ENCODE measurements at places on chromosomes 2 and 18.

- DNase-seq = no peak
These were observed 28.4 kb downstream of the MFSD6 start for GRCh38 chr2:190436557-190436956.

DNA sequence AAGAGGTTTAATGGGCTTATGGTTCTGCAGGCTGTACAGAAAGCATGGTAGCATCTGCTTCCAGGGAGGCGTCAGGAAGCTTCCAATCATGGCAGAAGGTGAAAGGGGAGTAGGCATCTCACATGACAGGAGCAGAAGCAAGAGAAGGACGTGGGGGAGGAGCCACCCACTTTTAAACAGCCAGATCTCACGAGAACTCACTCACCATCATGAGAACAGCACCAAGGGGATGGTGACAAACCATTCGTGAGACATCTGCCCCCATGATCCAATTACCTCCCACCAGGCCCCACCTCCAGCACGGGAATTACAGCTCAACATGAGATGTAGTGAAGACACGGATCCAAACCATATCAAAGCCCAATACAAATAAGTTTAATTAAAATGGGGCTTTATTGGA, 113.8 kb downstream of the ATL2 start:
- DNase-seq = no peak

GRCh38 chr18:78692105-78692504, 287.5 kb upstream of the SALL3 start:
- DNase-seq = no peak

DNA sequence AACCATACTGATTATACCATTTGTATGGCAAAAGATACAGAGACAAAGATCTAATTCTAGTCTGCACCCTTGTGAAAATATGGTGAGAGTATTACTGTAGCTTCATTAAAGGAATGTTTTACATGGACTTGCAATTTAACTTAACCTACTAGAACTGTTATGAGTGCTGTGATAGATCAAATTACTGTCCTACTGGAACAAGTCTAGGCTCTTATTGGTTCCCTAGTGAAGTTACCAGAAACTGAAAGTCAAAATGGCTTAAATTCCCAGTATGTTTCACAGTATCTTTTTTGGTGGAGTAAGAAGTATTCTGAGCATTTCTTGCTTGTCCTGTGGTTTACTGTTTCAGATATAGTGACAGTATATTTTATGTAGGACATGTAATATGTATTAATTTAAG, 3.8 kb upstream of the TBR1 start:
- no peak for DNase-seq

- no peak for DNase-seq
These were observed 68.1 kb downstream of the CDH2 start for GRCh38 chr18:28108814-28109213.

- DNase-seq = no peak
These were observed 1415.1 kb upstream of the ZEB2 start for GRCh38 chr2:145935016-145935415.

GRCh38 chr2:95030496-95030895, 5.0 kb downstream of the MAL start:
- no peak for DNase-seq

DNA sequence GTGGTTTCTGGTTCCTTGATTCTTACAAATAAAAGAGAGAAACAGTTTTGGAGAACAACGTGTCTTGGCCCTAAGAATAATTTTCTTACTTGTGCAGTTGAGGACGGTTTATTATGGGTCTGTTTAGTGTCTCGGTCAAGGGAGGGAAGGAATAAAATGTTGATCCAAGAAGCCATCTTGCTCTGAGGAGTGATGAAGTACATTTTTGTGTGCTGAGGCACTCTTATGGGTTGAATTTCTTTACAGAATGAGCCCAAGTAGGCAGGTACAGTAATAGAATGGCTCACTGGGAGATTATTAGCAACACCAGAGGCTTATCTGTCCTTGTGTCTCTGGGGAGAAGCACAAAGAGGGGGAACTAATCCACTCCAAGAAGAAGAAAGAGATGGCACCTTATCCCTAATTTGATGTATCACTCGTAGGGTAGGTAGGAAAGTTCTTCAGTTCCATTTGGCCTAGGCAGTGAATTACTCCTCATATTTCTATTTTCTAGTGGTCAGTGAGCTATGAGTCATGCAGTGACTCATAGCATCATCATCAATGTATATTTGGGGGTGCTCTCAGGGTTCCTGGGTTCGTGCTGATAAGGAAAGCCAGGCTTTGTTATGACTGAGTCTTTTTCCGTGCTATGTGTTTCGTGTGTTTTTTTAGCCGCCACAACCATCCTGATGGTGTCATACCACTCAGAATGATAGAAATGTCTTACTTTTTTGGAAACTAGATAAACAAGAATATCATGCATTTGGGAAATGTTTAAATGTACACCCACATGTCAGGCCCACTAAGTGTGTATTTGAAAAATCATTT, 250.1 kb upstream of the CTAGE1 start:
- DNase-seq = no peak

DNA sequence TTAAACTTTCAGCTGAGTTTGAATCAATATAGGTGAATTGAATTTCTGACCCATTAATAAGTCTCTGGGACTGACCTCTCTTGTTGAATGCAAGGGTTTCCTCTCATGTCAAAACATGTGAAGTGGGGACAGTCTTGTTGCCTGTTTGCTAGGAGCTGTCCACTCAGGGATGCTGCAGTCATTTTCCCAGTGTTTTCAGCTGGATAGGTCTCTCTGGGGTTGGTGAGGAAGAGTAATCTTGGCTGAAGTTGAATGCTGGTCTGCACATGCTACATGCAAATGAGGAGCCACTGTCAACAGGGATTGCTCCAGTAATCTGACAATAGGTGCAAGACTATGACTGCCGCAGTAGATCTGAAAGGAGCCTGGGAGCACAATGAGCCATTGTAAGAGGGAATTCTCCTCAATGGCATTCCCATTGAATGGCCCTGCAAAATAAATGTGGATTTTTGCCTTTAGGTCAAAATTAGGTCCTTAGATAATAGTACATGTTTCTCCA, 34.1 kb upstream of the IL1RL1 start:
- no peak for DNase-seq

DNA sequence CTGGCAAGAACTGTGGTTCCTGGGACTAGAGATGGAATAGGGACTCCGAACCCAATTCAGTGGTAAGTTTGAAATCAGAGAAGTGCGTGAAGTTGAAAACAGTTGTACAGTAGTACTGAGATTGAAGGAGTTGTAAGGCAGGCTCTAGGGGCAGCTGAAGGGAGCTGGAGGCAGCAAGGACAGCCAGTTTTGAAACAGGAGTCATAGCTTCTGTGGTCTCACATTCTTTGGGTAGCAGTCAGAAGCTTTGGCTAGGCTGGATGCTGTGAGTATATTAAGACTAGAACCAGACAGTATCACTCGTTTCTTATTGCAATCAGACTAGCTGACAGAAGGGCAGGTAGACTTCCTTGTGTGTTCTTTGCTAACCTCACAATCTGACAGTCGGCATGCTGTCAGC, 64.5 kb upstream of the ADAM23 start:
- no peak for DNase-seq

DNA sequence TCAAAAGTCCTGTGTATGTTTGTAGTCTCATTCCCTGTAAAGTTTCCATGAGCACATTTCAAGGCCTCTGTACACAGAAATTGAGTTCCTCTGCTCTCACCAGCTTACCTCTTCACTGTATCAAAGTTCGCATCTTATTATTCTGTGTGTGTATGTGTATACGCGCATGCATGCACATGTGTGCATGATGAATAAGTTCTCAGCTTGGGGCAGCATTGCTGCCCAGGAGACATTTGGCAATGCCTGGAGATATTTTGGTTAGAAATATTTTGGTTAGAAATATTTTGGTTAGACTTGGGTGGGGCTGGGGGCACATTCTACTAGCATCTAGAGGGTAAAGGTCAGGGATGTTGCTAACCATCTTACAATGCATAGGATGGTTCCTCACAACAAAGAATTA, 23.4 kb downstream of the TCF7L1 start:
- DNase-seq = no peak

GRCh38 chr2:123953846-123954245, 71.2 kb upstream of the CNTNAP5 start:
- DNase-seq = no peak

DNA sequence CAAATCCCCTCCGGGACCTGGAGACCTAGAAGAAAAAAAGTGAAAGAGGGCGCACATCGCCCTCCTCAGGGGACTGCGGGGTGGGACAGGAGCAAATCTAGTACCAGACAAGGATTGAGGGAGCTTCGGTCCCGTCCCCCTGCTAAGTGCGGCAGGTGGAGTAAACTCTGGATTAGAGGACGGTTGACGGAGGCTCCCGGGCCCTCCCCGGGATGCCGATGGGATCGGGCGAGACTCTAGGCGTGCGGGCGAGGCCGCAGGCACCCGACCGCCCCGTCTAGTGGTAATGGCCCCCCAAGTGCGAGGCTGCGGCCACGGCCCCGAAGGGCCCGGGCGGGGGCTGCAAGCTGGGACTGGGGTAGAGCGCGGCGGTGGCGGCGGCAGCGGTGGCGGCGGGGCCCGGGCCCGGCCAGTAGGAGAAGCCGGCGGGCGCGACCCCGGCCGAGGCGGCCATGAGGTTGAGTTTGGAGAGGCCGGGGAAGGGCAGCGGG, 3.5 kb downstream of the FEV start:
- no peak for DNase-seq

DNA sequence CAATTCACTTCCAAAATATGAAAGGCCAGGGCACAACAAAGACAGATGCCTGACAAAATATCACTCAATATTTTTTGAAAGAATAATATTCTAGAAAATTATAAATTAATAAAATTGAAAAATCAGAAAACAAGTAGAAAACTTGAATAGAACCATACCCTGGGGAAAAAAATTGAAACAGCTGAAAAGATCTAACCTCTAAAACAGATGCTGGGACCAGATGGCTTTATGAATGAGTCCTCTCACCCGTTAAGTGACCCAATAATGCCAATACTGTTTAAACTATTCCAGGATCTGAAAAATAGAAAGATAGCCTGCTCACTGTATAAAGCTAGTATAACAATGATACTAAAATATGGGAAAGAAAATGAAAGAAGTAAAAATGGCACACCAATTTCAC, 322.3 kb upstream of the VWC2L start:
- no peak for DNase-seq

DNA sequence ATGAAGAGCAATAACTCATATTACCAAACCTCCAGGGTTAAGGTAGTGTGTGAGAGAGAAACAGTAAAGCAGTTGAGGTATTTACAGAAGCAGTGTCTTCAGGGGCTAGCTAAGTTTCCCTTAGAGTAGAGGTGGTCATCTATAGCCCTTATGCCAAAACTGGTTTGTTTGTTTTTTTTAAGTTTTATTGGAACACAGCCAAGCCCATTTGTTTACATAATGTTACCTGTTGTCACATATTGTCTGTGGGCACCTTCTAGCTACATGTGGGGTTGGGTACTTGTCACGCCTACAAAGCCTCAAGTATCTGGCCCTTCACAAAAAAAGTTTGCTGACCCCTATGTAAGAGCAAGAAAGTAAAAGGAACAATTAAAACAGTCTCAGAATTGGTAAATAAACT, 39.4 kb downstream of the ACTR2 start:
- DNase-seq = no peak

DNA sequence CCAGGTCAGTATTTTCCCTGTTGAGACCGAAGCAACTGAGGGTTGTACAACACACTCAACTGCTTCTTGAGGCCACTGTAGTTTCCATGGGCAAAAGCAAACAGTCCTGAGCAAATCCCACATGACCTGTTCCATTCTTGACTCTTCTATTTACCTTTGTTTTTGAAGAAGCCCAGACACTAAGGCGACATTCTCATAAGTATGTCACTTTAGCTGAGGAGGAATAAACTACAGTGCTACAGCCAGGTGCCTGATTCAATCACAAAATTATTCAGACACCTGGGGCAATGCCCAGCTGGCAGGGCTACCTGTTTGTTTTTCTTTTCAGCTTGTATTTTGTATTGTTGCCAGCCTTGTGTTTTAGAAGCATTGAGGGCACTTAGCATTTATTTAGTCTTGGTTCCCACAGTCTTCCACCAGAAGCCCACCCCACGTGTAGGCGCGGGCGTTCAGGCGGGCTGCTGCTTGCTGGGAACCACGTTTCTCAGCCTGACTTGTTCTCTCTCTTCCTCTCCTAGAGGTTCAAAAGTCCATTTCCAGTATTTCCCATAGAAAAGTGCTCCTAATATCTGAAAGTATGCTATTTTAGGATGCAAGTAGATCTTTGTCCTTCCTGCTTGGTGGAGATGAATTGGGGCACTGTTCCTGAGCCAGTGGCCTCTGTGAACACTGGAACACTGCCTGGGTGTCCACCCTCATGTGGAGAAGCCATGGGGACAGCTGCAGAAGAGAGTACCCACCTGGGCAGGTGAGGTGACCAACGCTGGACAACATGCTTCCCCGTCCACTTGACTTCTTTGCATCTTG, 99.0 kb upstream of the COPS8 start:
- DNase-seq = no peak

DNA sequence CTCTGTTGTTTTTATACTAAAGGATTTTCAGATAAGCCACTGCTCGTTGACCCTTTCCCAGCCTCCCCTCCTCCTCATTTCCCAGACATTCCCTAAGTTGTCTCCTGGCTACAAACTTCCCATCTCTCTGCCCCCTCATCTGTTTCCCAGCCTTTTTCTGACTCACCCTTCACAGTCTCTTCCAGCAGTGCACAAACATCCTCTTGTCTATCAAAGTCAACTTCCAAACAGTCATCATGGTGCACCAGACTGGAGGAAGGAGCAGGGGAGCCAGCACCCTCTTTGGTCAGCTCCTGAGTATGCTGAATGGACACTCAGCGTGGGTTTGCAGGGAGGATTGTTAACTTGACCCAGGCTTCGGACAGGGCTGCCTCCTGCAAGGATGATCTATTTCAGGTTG, 26.6 kb upstream of the SPRED2 start:
- no peak for DNase-seq

- DNase-seq = no peak
These were observed 116.9 kb downstream of the ERBB4 start for GRCh38 chr2:212421556-212422334.

- DNase-seq = no peak
These were observed 44.8 kb downstream of the SETBP1 start for GRCh38 chr18:44725300-44726058.

- no peak for DNase-seq
These were observed 96.5 kb upstream of the THOC1 start for GRCh38 chr18:364256-364826.

DNA sequence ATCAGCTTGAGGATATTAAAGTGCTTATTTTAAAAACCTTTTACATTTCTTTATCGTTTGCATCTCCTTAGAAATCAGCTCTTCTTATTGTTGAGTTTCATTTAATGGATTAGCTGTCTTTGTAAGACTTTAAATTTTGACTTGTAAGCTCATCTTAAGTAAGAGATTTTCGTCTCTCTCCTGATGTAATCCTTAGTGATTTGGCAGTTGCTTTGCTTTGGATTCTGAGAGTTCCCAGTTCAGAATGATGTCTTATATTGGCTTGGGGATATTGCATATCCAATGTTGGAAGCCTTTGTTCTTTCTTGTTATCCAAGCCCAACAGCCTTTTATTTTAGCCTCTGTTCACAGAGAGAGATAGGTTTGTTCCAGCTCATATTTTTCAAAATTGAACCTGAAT, 212.1 kb downstream of the ARL6IP6 start:
- DNase-seq = no peak

DNA sequence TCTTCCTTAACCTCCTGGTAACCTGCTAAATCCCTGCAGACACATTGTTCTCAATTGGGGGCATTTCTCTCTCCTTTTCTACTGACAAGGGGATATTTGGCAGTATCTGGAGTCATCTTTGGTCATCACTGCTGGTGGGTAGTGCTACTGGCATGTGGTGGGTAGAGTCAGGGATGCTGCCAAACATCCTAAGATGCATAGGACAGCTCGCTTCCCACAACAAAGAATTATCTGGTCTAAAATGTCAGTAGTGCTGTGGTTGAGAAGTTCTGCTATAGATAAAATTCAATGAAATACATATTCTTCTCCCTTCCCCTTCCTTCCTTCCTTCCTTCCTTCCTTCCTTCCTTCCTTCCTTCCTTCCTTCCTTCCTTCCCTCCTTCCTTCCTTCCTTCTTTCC, 18.7 kb upstream of the LHCGR start:
- no peak for DNase-seq
